ENCODE measurements at places on chromosomes 3 and 15. TPM values are rescaled to one million over a fixed set of nuclear protein-coding genes. Genes with fewer than 3 reads are reported as not detected.

DNA sequence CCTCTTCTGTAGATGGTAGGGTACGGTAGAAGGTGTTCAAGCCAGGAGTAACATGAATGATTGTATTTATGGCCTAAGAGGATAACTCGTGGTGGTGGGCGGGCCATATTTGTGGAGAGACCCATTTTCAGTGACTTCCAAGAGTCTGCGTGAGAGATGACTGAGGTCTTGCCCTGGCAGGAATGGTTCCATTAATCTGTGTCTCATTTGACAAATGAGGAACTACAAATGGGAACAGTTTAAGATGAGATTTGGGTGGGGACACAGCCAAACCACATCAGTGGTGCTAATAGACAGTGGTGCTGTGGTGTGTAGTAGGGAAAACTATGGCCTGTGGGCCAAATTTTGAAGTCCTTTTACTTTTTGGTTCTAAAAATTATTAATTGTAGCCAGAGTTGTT lies 47.1 kb downstream of the FLNB start:
- DNase-seq = no peak

- DNase-seq = no peak
Observed at GRCh38 chr3:115549071-115549470, 74.2 kb upstream of the GAP43 start.

DNA sequence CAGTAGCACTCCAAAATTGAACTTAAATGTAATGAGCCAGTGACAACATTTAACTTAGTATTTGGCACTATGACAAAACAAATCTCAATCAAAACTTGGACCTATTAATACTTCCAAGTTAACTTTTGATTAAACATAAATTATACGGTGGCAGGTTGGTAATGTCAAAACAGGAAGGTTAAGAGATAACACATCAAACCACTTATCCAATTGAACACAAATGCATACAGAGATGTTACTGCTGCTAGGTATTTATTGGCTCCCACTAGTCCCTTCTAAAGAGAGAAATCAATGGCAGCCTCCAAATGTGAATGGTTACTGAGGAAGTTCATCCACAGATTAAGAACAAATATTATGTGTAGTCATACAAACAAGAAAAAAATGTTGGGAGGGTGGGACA lies 1.8 kb downstream of the GSK3B start:
- no peak for DNase-seq

DNA sequence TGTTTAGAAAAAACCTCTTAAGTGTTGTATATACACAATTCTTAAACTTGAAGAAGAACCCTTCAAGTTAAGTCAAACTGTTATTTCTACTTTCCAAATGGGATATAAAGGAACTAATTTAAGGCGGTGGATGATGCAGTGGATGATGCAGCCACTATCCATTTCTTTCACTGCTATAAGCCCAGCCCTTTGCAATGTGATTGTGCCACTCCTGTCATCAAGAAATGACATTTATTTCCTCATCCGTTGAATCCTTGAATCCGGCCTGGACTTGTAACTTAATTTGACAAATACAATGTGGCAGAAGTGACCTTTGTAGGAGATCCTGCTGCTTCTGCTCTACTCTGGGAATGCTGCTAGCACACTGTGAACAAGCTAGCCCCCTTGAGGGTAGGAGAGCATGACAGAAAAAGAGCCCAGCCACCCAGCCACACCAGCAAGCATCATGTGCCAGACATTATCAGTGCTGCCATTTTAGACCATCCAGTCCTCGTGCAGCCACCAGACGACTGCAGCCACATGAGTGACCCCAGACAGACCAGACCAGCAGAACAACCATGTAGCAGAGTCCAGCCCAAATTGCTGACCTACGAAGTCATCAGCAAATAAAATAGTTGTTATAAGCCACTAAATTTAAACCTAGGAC lies 47.4 kb downstream of the UACA start:
- DNase-seq = no peak

GRCh38 chr3:10688126-10688525 lies 127.9 kb upstream of the SLC6A11 start:
- DNase-seq = no peak

- no peak for DNase-seq
Observed at GRCh38 chr3:46882377-46883053, 5.0 kb downstream of the PTH1R start.

- no peak for DNase-seq
Observed at GRCh38 chr3:186569779-186570095, 783 bp upstream of the DNAJB11 start.

- no peak for DNase-seq
Observed at GRCh38 chr15:32872621-32873283, 154.9 kb downstream of the GREM1 start.

DNA sequence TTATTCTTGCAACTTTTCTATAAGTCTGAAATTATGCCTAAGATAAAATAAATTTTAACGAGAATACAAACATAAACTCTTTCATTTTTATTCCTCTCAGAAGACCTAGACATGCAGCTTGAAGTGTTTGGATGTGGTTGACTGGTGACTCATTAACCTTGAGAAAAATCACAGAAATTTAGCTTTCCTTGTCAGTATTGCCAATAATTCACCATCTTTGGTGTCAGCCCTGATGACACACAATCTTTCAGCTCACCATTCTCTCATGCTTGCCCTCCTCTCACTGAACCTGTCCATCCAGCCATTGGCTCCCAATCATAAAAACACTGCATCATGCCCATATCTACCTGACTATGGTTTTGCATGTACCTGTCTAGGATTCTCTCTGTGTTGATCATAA lies 22.6 kb upstream of the TNFAIP8L3 start:
- no peak for DNase-seq

GRCh38 chr3:21599890-21600289 lies 151.1 kb downstream of the ZNF385D start:
- DNase-seq = no peak

Gene MOBP
- polyA plus RNA-seq = not detected

Gene LSAMP
- polyA plus RNA-seq = not detected

Gene PRTG
- not detected for polyA plus RNA-seq

Gene TIMP4
- polyA plus RNA-seq = not detected

Gene IL17RB
- polyA plus RNA-seq = 1.2 TPM

Gene SUCNR1
- 0.12 TPM for polyA plus RNA-seq

Gene PLA2G4E
- not detected for polyA plus RNA-seq

Gene UBE2E1
- polyA plus RNA-seq = 18.0 TPM

Measured in immature natural killer cell (primary cell).